Muscle of arm (tissue), 14 donors: ENCODE measurements at places on chromosomes 16 and 17. TPM values are rescaled to one million over a fixed set of nuclear protein-coding genes. Genes with fewer than 3 reads are reported as not detected.

The IKZF3 gene
- 0.23 TPM for polyA plus RNA-seq

The CORO7 gene
- polyA plus RNA-seq, result 21.6 TPM

The WDR59 gene
- 53.3 TPM for polyA plus RNA-seq

The CNGB1 gene
- polyA plus RNA-seq, result 0.18 TPM

The TP53TG3 gene
- polyA plus RNA-seq, result not detected

The BAHCC1 gene
- polyA plus RNA-seq, result 12.3 TPM

The NATD1 gene
- 9.9 TPM for polyA plus RNA-seq

The MT3 gene
- polyA plus RNA-seq, result not detected

The DRG2 gene
- 23.3 TPM for polyA plus RNA-seq

The FKBP10 gene
- polyA plus RNA-seq, result 164 TPM

The KRT32 gene
- not detected for polyA plus RNA-seq

The GAS2L2 gene
- not detected for polyA plus RNA-seq

The COG7 gene
- 15.6 TPM for polyA plus RNA-seq

The KRTAP16-1 gene
- not detected for polyA plus RNA-seq

The PIK3R6 gene
- polyA plus RNA-seq, result 4.2 TPM

The HAP1 gene
- not detected for polyA plus RNA-seq

The CTRB2 gene
- not detected for polyA plus RNA-seq

The SNAI3 gene
- 3.6 TPM for polyA plus RNA-seq

The CCL7 gene
- not detected for polyA plus RNA-seq

The HOXB8 gene
- polyA plus RNA-seq, result not detected
